ENCODE measurements at places on chromosomes 6 and 20.

DNA sequence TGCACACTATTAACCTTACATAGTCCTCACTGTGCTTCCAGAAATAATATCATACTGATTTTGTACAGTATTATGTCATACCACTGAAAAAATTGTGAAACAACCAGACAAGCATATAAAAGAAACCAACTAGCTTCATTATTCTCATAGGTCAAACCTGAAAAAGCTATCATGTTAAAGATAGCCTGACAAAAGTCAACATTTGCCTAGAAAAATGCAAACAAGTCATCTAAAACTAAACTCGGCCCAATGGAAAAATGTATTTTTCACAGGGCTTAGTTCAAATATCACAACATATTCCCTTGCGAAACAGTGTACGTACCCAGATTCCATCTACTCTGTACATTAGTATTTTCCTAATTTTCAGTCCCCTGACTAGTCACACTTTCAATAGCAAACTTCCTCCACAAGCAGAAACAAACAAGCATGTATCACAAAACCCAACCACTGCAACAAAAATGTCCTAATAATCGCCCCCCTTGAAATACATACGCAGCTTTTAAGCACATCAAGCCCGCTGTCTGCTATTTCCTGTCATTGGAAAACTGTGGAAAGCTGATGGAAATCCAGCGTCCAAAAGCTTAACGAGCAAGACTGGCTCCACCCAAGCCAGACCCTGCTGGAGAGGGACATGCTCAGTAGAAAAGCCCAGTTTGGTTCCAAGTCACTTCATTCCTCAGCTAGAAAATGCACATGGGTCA is 93.1 kb downstream of the EPB41L2 start:
- no peak for DNase-seq

- DNase-seq = no peak
Observed at GRCh38 chr6:29828471-29828797, 809 bp downstream of the HLA-G start.

GRCh38 chr6:85714893-85715530 is 72.3 kb upstream of the SYNCRIP start:
- no peak for DNase-seq

GRCh38 chr6:130752267-130752666 is 74.9 kb upstream of the SMLR1 start:
- DNase-seq = no peak

DNA sequence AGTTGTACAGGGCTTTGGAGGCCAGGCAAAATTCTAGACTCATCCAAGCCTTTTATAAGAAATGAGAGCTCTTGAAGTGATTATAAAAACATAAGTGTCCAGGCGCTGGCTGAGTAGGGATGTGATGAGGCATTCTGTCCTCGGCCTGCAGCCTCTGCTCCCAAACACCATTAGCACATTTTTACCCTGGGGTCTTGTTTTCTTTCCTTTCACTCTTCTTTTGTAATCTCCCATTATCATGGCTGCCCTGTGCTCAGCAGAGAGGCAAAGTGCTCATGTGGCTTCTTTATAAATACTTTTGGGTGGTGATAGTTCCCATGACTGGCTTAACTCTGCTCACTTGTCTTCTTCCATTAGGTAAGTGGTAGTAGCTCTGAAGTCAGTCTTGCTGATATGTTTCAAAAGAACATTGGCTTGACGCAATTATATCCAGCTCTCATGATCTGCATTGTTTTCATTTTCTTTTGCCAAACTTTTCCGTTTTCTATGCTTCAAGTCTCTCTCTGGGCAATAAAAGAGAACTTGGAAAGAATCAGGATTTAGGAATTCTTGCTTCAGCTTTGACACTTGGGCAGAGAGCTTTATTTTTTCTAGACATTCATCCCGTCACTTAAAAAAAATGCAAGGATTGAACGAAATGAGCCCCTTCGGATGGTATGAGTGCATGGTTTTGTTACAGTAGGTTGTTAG is 61.1 kb downstream of the CAP2 start:
- no peak for DNase-seq

- DNase-seq = no peak
Observed at GRCh38 chr6:47106721-47107197, 64.6 kb upstream of the ADGRF1 start.

DNA sequence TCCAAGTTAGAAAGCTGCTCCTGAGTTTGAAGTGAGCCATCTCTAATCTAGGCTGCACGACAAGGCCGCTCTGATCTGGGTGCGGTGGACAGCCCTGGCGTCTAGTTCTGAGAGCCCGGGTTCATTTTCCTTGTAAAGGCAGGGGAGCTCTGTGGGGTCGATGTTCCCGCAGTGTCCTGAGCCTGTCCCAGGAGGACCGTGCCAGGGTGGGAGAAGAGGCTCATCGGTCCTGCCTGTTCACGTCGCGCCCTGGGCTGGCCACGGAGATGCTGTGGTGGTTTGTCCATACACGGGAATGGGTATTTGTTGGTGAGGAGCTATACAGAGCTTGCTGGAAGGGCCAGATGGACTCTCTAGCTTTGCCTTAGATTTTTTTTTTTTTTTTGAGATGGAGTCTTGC is 27.0 kb downstream of the PSMG4 start:
- DNase-seq = no peak

DNA sequence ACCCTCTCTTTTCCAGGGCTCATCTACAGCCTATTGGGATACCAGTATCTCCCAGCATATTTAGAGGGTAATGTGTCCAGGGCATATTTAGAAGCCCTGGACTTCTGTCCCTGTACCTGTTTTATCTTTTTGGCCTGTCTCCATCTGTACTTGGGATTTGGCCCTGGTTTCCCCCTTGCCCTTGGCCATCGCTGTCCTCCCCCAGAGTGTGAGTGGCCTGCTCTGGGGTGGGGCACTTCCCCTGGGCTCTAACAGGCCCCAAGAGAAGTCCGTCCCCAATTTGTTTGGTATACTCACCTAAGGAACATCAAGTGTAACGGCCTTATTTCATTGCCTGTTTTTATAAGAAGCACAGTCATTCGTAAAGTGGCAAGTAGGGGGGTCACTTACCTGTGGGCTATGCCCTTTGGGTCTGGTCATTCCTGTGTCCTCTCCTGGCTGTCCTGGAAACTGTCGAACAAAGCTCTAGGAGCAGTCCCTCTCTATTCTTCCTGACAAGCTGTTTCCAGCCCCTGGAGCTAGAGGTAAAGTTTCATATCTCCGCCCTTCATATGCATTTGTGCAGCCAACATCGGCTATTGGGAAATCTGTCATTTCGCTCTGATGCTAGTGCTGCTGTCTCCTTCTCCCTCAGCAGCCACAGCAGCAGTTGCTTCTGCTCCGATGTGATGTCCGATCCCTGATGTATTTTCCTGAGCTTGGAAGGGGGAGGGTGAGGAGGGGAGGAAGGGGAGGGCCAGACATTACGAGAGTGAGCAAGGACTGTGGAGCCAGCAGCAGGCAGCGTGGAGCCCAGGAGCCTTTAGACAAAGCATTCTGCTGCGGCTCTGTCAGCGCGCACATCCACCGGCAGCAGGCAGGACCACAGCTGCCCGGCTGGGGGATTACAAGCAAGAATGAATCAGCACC is 83.4 kb downstream of the TCP11 start:
- DNase-seq = no peak

Data from stimulated activated CD8-positive, alpha-beta memory T cell treated with anti-CD3 and anti-CD28 coated beads, Interleukin-4, amount 100 ng/mL, for 1 hour (primary cell).